Activated naive CD4-positive, alpha-beta T cell treated with anti-CD3 and anti-CD28 coated beads, Interleukin-2, amount 50 U/mL, for 72 hours (primary cell): ENCODE measurements at places on chromosomes 12 and 14.
A peak's percentile ranks its signal among the peaks of the same experiment; 100 is the strongest.

DNA sequence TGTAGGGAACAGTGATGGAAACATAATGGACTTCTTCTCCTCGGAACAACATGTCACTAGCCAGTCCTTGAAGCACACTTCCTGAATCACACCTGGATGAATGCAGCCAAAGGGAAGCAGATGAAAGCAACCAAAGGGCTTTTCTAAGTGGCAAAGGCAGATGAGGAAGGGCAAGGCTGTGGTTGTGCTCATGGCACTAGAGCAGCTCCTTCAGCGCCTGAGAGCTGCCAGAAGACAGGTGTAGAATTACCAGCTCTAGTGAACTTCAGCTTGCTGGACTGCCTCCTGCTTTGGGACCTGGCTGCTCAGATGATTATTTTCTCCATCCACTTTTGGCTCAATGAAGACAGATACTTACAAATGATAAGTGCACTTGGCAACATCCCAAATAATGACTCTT, 1372.1 kb upstream of the SEL1L start:
- DNase-seq = no peak

- no peak for DNase-seq
Measured at GRCh38 chr14:25074099-25074685, 24.2 kb upstream of the STXBP6 start.

GRCh38 chr12:62846491-62846890, 88.5 kb downstream of the PPM1H start:
- DNase-seq = no peak

- no peak for DNase-seq
Measured at GRCh38 chr12:72075401-72075800, 136.8 kb downstream of the TPH2 start.

GRCh38 chr12:2412305-2412643, 359.5 kb downstream of the CACNA1C start:
- DNase-seq = no peak

DNA sequence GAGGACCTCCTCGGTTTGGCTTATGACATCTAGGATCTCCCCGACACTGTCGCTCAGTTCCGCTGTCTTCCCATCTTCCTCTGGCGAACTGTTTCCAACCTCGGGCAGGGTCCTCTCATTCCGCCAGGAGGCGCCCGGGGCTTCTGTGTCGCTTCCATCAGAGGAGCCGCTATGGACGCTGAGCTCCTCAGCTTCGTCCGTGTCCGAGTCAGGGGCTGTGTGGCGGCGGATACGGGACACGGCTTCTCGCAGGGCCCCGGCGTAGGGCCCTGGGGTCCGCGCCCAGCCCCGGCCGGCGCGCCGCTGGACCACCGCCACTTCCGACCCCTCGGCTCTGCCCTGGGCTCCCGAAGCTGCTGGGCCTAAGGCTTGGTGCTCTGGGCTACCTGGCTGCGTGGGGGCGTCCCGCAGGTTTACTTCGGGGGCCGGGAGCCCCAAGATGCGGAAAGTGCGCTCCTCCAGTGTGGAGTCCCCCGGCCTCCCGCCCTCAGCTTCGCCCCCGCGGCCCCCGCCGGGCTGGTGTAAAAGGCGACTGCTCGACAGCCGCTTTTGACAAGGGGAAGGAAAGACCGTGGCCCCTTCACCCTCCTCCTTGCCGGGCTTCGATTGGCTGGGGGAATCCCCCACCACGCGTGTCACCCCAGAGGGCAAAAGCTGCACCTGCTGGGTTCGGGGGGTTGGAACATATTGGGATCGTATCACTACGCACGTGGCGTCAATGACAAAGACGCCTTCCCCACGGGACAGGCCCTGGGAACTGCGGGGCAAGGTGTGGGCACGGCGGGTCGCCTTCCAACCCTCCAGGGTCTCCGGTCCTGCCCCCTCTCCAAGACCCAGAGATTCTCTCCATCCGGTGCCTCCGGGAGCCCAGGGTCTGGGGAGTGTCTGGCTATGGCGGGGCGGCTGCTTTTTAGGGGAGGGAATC, 2.1 kb downstream of the DDN start:
- peak; percentile 74 for DNase-seq
